ENCODE measurements at places on chromosomes 4 and X.

DNA sequence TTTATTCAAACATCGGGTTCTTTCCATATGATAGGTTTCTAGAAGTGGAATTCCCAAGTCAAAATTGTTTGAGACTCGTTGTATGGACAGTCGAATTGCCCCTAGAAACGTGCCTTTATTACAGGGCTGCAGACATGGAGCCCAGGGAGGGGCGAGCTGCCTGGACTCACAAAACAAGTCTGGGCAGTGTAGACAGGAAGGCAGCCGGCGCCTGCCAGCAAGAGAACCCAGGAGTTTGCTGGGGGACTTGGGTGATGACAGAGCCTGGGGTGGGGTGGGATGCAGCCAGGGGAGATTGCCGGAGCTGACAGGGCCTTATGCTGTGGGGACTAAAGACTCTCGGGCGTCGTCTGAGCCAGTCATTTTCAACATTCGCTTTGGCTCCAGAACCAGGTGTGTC, 107.4 kb upstream of the MSX1 start:
- DNase-seq = no peak
- H3K27ac ChIP-seq = no peak overlapping the region
- no peaks in the 10 kb centered on the region for H3K4me1 ChIP-seq
- no peak overlapping the region for H3K4me3 ChIP-seq

DNA sequence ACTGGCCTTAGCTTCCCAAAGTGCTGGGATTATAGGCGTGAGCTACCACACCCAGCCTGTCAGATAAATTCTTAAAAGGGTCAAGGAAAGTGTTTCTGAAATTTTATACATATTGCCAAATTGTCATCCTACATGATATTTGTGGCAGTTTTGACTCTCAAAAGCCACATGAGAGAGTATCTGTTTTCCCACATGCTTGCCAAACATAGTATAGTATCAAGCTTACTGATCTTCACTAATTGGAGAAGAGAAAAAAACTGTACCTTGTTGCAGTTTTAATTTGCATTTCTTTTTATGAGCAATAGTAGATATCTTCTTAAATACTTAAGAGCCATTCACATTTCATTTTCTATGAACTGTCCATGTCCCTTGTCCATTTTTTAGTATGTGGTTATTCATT, 83.6 kb downstream of the TET2 start:
- no peak for DNase-seq
- H3K4me1 ChIP-seq = no peaks in the 10 kb centered on the region
- H3K27ac ChIP-seq = no peak overlapping the region
- no peaks in the 10 kb centered on the region for H3K36me3 ChIP-seq
- H3K27me3 ChIP-seq = no peaks in the 10 kb centered on the region

DNA sequence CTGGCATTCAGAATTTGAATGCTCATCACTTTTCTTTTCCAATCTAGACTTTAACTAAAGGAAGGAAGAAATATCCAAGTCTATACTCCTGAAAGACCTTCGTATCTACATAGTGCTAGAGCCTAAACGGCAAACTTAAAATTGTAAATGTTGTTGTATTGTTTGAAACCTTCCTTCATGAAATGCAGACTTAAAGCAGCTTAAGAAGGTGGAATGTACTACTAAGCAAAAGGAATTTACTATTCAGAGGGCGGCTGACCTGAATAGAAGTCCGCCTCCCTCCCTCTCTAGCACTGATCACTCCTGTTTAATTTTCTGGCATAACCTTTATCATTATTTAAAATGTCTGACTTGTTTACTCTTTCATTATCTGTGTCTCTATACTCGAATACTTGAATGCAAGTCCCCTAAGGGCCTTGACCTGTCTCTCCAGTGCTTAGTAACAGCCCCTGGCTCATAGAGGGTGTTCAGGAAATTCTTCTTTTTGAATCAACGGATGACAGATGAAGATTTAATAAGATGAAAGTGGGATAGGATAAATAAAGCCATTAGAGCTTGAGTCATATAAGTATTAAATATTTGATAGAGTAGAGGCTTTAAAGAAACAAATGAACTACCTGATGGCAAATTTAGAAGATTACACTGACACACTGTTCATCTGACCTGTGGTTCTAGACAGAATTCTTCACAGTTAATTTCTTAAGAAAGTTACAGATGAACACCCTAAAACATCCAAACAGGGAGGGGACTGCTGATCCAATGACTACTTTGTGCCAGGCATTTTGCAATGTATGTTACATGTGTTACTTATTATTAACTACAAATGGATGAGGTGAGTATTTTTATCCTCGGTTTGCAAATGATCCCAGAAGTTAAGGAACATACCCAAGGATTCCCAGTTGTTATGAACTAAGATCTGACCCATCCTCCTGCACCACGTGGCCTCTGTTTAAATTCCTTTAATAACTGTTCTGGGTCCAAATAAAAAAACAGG, 20.2 kb upstream of the RBPJ start:
- DNase-seq = no peak
- no peaks in the 10 kb centered on the region for H3K27me3 ChIP-seq
- no peaks in the 10 kb centered on the region for H3K36me3 ChIP-seq
- no peaks in the 10 kb centered on the region for H3K4me1 ChIP-seq
- no peak overlapping the region for H3K4me3 ChIP-seq

DNA sequence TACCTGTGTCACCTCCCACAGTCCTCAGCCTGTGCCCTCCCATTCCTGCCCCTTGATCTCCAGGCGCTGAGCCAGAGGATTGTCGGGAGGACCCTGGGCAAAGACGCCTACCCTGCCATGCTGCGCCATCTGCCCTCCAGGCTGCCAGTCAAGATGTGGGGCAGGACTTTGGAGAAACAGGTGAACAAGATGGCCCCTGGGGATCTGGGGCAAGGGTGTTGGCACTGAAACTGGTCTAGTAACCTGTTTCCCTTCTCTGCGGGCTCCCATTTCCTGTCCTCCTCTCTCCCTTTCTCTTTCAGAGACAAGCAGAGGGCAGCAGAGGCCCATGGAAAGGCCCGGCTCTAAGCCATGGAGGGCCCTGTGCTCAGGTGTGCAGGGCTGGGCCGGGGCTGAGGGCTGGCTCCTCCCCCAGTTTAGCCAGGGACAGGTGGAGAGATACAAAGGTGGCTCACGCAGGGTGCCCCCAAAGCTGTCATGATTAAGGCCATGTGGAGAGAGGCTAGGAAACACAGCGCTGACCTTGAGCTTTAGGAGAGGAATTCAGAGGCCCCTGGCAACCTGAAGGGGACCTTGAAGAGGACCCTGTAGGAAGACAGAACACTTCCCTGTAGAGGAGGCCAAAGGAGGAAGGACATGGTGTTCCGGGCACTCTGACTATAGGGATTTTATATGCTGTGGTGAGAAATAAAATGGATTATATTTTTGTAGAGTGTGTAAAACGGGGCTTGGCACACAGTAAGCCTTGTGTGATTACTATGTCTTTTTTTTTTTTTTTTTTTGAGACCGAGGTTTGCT, at the start of gene GLOD5:
Gene GLOD5 (plus strand): TSS at position 74 of the 798 bp plus-strand sequence. CDS start 44 bp downstream, at position 118.
- no peak within 1 kb of the TSS for H3K4me3 ChIP-seq
- H3K27ac ChIP-seq = no peak within 1 kb of the TSS
- H3K4me1 ChIP-seq = no peaks in the 10 kb centered on the region
- H3K36me3 ChIP-seq = no peaks in the 10 kb centered on the region
- no peak for DNase-seq
- no peaks in the 10 kb centered on the region for H3K27me3 ChIP-seq

- H3K4me3 ChIP-seq = no peak overlapping the region
- DNase-seq = no peak
- no peaks in the 10 kb centered on the region for H3K4me1 ChIP-seq
- H3K27ac ChIP-seq = no peak overlapping the region
Measured at GRCh38 chrX:54602563-54602962, 72.5 kb downstream of the GNL3L start.

DNA sequence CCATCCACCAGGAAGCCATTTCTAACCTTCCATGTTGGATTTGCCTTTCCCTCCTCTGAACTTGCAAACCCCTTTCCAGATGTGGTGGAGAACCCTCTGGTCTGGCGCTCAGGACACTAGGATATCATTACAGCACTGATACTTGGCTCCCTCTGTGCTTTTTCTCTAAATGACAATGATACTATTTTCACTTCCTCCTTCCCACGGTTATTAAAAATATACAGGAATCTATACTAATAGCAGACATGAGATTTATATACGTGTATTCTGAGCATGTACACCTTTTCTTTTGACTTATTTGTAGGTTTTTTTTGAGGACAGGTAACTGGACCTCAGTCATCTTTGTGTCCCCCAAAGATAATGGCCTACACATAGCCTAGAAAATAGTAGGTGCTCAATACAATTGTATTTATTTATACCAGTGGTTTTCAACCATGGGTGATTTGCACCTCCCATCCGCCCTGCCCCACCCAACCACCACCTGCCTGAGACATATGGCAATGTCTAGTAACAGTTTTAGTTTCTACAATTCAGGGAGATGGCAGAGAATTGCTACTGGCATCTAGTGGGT, 60.4 kb upstream of the PLAC8 start:
- H3K36me3 ChIP-seq = no peaks in the 10 kb centered on the region
- H3K27ac ChIP-seq = no peak overlapping the region
- H3K4me3 ChIP-seq = no peak overlapping the region

GRCh38 chr4:176920694-176921093, 128.0 kb upstream of the VEGFC start:
- no peaks in the 10 kb centered on the region for H3K4me1 ChIP-seq
- H3K4me3 ChIP-seq = no peak overlapping the region
- H3K27me3 ChIP-seq = no peaks in the 10 kb centered on the region

GRCh38 chr4:188620608-188621007, 481.4 kb downstream of the TRIML1 start:
- H3K4me3 ChIP-seq = no peak overlapping the region
- DNase-seq = no peak
- no peaks in the 10 kb centered on the region for H3K27me3 ChIP-seq
- no peak overlapping the region for H3K27ac ChIP-seq
- H3K4me1 ChIP-seq = no peaks in the 10 kb centered on the region

- H3K4me1 ChIP-seq = peaks cover 8% of the 10 kb centered on the region
- no peak overlapping the region for H3K4me3 ChIP-seq
- H3K27ac ChIP-seq = no peak overlapping the region
- no peak for DNase-seq
- H3K36me3 ChIP-seq = no peaks in the 10 kb centered on the region
- H3K27me3 ChIP-seq = no peaks in the 10 kb centered on the region
Measured at GRCh38 chr4:89439533-89439932, 131.9 kb upstream of the GPRIN3 start.

DNA sequence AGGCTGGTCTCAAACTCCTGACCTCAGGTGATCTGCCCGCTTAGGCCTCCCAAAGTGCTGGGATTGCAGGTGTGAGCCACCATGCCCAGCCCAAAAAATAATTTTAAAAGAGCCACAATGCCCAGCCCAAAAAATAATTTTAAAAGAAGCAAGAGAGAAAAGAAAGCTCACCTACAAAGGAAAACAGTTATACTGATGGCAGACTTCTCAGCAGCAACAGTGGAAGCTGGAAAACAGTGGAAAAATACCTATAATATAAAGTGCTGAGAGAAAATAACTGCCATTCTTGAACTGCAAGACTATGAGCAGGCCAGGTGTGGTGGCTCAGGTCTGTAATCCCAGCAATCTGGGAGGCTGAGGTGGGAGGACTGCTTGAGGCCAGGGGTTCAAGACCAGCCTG, 13.3 kb upstream of the HMGB2 start:
- DNase-seq = no peak
- no peaks in the 10 kb centered on the region for H3K27me3 ChIP-seq
- H3K4me3 ChIP-seq = no peak overlapping the region
- H3K27ac ChIP-seq = no peak overlapping the region
- no peaks in the 10 kb centered on the region for H3K36me3 ChIP-seq

DNA sequence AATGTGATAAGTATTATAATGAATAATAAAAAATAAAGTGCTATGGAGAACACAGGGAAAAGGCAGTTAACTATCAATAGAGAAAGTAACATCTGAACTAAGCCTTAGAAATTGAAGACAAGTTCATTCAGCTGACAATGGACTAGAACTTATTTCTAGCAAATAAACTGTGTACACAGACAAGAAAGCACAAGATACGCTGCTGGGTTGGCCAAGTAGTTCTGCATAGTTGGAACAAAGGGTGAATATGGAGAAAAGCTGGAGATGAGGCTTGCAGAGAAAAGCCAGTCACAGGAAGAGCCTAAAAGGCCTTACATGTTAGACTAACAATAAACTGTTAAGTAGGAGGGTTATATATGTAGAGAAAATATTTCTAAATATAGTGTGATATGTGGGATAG, 71.2 kb downstream of the WDFY3 start:
- H3K4me3 ChIP-seq = no peak overlapping the region
- no peaks in the 10 kb centered on the region for H3K36me3 ChIP-seq
- no peak overlapping the region for H3K27ac ChIP-seq
- no peaks in the 10 kb centered on the region for H3K4me1 ChIP-seq

DNA sequence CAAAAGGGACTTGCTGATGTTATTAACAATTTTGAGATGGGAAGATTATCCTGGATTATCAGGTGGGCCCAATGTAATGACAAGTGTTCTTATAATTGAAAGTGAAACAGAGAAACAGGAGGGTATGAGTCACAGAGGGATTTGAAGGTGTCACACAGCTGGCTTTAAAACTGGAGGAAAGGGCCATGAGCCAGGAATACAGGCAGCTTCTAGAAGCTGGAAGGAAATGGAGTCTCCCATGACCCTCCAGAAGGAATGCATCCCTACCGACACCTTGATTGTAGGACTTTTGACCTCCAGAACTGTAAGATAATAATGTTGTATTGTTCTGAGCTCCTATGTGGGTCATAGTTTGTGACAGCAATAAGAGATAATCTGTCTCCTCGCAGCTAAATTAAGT, 98.0 kb upstream of the STIM2 start:
- no peaks in the 10 kb centered on the region for H3K36me3 ChIP-seq
- no peaks in the 10 kb centered on the region for H3K27me3 ChIP-seq
- no peak overlapping the region for H3K4me3 ChIP-seq
- no peaks in the 10 kb centered on the region for H3K4me1 ChIP-seq
- no peak overlapping the region for H3K27ac ChIP-seq
- DNase-seq = no peak

DNA sequence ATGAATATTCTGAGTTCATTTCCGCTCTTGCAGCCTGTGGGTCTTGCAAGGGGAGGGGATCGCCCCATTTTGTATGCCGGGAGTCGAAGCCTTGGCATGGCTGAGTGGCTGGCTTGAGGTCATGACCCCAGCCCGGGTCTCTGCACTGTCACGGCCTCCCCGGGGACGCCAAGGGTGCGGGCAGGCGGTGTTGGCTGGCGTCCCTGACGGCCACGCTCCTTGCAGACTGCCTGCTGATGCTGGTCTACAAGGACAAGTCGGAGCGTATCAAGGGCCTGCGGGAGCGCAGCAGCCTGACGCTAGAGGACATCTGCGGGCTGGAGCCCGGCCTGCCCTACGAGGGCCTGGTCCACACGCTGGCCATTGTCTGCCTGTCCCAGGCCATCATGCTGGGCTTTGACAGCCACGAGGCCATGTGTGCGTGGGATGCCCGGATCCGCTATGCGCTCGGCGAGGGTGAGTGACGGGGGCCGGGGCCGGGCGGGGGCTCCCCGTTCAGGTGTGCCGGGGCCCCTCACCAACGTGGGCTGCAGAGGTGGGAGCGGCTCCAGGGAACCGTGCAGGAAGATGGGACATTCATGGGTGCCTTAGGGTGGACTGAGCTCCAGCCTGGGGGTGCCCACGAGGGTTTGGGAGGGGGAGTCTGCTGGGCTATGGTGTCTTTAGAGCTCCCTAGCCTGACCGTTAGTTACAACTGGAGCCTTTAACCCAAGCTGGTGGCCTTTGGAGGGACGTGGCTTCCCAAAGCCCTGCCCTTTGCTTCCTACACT, 10.3 kb downstream of the DOK7 start:
- DNase-seq = no peak
- no peaks in the 10 kb centered on the region for H3K27me3 ChIP-seq
- no peak overlapping the region for H3K27ac ChIP-seq
- H3K4me3 ChIP-seq = no peak overlapping the region

GRCh38 chr4:47372561-47372960, 90.9 kb downstream of the COMMD8 start:
- DNase-seq = no peak
- no peaks in the 10 kb centered on the region for H3K4me1 ChIP-seq
- H3K27me3 ChIP-seq = no peaks in the 10 kb centered on the region
- no peak overlapping the region for H3K27ac ChIP-seq
- no peak overlapping the region for H3K4me3 ChIP-seq
